ENCODE measurements at places on chromosomes 12 and 14.

- DNase-seq = no peak
Measured at GRCh38 chr12:119036878-119037825, 55.8 kb downstream of the SRRM4 start.

DNA sequence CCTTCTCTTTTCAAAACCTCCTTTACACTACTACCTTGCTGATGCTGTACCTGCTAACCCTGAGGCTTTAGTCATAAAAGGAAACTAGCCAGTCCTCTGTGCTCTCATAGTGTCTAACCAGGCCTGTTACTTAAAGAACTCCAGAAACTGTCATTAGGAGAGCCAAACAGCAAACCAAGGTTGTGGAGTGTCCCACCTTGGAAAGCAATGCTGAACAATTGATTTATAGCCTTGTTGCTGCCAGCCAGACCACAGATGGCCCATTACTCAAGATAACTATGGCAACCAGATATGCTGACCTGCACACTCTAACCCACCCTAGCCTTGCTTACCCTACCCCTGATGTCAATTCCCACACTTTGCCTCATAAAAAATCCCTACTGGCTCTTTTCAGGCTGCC is 26.5 kb upstream of the BCAT1 start:
- no peak for DNase-seq

DNA sequence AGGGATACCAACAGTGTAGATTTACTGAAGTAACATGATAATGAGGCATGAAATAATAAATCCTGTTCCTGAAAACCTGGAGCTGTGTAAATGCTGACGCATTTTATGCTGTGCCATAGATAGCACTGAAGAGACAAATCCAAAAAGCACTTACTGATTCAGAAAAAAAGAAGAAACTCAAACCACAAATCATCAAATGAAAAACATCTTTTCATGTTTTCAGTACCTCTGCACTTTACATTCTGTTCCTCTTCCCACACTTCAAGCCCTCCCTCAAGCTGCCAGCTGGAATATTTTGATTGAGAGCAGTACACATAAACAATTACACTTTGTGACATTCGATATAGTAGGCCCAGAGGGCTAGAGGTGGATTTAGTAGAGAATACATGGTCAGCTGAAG is 362.3 kb downstream of the NAV3 start:
- no peak for DNase-seq

- DNase-seq = no peak
Measured at GRCh38 chr12:109517619-109518018, 40.2 kb downstream of the UBE3B start.

- DNase-seq = no peak
Measured at GRCh38 chr14:76051717-76052465, 66.3 kb downstream of the IFT43 start.

GRCh38 chr12:7439579-7440505 is 4.1 kb downstream of the CD163L1 start:
- peak; percentile 17 for DNase-seq

DNA sequence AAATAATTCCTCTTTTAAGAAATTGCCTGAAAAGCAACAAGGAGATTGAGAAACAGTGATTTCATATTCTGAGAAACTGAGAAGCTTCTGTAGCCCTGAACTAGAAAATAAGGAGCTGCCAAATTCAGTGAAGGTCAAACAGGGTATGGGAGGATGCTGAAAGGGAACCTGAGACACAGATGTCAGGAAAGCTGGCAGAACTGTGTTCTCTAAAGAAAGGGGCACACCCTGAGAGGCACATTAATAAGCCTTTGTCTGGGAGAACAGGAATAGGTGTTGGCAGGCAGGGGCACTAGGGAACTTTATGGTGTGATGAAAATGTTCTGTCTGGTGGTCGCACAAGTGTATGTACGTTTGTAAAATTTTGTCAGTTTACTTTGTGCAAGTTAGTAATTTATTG is 29.6 kb downstream of the VRK1 start:
- no peak for DNase-seq

- no peak for DNase-seq
Measured at GRCh38 chr12:70660620-70661219, 23.5 kb upstream of the PTPRB start.

DNA sequence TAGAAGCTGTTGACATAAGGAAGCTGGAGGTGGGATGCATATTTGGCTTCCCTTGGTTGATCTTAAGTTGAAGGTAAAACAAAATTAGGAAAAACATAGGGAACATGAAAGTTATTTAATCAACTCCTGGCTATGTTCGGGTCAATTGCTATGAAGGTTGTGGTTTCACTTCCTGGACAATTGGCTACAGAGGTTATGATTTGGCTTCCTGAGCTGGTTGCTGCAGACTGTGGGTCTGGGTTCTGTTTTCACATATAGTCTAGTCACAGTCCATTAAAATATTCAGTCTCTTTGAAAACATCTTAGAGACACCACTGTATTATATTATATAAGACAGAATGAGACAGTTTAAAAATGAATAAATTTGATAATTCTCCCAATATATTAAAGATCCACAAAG is 895.2 kb upstream of the USP15 start:
- DNase-seq = no peak

DNA sequence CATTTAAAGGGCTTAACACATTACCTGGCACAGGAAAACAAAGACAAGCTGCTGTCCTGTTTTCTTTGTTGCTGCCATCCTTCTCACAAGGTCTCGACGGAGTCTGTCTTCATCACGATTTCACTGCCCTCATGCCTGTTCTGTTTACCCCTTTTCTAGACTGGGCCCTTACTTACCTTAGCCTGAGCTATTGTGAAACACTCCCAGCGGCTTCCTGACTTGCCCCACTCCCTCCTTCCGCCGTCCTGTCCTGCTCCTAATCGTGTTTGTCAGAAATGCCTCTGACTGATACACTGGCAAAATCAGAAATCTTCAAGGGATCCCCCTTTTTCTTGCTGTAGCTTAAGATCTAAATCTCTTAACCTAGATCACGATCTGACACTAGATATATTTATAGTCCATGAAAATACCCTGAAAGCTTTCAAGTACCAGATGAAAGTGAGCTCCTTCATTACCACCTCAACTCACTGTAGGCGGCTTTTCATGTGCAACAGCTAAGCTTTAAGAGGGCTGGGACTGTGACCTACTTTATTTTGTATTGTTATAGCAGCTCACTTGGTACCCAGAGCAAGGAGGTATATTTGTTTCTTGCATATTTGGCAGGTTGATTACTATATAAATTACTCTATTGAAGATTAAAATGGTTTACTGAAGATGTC is 32.1 kb downstream of the TECPR2 start:
- DNase-seq = no peak

GRCh38 chr12:77437206-77437605 is 371.8 kb upstream of the E2F7 start:
- DNase-seq = no peak

DNA sequence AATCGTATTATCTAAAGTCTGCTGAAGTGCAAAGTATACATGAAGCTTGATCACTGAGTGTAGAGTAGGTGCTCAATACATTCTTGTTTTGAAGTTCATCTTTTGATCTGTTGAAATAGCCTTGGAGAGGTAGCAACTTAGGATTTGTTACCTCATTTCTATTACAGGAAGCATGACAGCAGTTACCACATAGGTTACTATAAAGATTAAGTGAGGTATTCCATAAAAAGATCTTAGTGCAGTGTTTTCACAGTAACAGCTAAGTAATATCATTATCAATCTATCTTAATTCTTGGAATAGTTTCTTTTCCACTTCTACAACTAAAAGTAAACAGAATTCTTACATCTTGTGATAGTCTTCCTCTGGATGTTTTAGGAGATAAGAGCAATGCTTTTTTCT is 50.9 kb downstream of the BTBD7 start:
- DNase-seq = no peak

Measured in right lung (tissue), 10 donors.